ENCODE measurements at places on chromosomes 1 and 21. TPM values are rescaled to one million over a fixed set of nuclear protein-coding genes. Genes with fewer than 3 reads are reported as not detected.

The TAS1R1 gene
- not detected for total RNA-seq

- H3K4me3 ChIP-seq = no peak overlapping the region
- H3K27me3 ChIP-seq = peaks cover 1% of the 10 kb centered on the region
- H3K36me3 ChIP-seq = no peaks in the 10 kb centered on the region
Observed at GRCh38 chr1:224726441-224727182, 110.5 kb downstream of the CNIH3 start.

The PADI2 gene
- not detected for total RNA-seq

GRCh38 chr1:167795810-167796740 is 74.3 kb downstream of the MPZL1 start:
- no peaks in the 10 kb centered on the region for H3K27me3 ChIP-seq
- no peaks in the 10 kb centered on the region for H3K36me3 ChIP-seq
- DNase-seq = no peak
- H3K27ac ChIP-seq = no peak overlapping the region
- H3K4me3 ChIP-seq = no peak overlapping the region
- no peaks in the 10 kb centered on the region for H3K4me1 ChIP-seq

DNA sequence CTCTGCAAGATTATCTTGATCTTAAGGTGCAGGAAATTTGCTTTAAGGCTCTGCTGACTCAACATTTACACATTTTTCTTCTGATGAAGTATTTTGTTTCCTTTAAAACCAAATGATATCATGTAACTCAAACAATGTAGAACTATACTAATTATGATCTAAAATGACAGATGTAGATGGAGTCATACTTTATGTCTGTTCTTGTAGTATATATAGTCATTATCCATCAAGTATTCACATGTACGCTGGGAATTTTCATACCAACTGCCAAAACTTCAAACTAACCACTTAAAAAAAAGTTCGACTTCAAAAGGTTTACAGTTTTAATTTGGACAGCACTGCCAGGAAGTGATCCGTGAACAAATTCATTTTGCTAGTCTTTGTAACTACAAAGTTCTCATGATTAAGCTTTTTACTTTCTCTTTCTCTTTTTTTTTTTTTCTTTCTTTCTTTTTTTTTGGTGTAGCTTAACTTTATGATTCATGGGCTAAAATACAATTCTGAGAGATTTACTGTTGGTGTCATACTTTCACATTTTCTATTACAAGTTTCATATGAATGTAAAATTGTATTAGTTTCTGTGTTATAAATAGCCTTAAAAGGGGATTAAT is 509.0 kb upstream of the CXADR start:
- no peak for DNase-seq
- no peaks in the 10 kb centered on the region for H3K27me3 ChIP-seq
- no peaks in the 10 kb centered on the region for H3K36me3 ChIP-seq
- H3K4me1 ChIP-seq = peaks cover 3% of the 10 kb centered on the region
- H3K27ac ChIP-seq = no peak overlapping the region

DNA sequence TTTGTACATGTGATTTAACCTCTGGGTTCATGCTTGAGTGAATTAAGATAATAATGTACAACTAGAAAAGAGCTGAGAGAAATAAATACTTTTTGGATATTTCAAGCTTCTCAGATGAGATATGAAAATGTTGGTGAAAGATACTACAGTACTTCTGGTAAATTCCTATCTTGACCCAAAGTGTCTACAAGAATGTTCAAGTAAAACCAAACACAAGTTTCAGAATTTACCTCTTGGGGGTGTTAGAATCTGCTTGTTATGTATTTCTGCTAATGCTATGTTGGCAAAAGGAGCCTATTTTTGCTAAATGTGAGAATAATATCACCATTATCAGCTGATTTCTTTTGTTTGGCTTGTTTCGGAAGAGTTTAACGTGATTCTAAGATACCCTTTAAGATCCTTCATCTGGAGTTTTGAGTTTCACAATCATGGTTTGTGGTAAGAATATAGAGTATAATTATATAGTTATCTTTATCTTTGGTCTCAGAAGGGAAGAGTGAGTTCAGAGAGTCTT is 388.5 kb downstream of the LMO4 start:
- H3K4me3 ChIP-seq = no peak overlapping the region
- no peaks in the 10 kb centered on the region for H3K27me3 ChIP-seq
- no peaks in the 10 kb centered on the region for H3K36me3 ChIP-seq
- H3K27ac ChIP-seq = no peak overlapping the region
- peaks cover 2% of the 10 kb centered on the region for H3K4me1 ChIP-seq

The WNT3A gene
- total RNA-seq = not detected

GRCh38 chr1:27862671-27863537 is 9.4 kb upstream of the THEMIS2 start:
- H3K27ac ChIP-seq = peak overlapping the region; percentile 40
- H3K4me1 ChIP-seq = peaks cover 29% of the 10 kb centered on the region
- no peak for DNase-seq
- H3K36me3 ChIP-seq = no peaks in the 10 kb centered on the region
- H3K27me3 ChIP-seq = no peaks in the 10 kb centered on the region
